ENCODE measurements at places on chromosomes 2 and 18. TPM values are rescaled to one million over a fixed set of nuclear protein-coding genes. Genes with fewer than 3 reads are reported as not detected.

The AGXT gene
- not detected for total RNA-seq

The POLR1B gene
- 33.2 TPM for total RNA-seq

The UGT1A5 gene
- total RNA-seq: not detected

The DSG3 gene
- total RNA-seq: under 0.01 TPM

The IL1R2 gene
- 0.39 TPM for total RNA-seq

The CD8B2 gene
- total RNA-seq: not detected

The SCN7A gene
- total RNA-seq: not detected

The PPP3R1 gene
- 18.4 TPM for total RNA-seq

The ERLEC1 gene
- 50.7 TPM for total RNA-seq

The EVX2 gene
- not detected for total RNA-seq

The GKN2 gene
- not detected for total RNA-seq

The UPP2 gene
- not detected for total RNA-seq

The CHPF gene
- total RNA-seq: 60.4 TPM

The LINC00305 gene
- total RNA-seq: not detected

The CENPA gene
- 16.0 TPM for total RNA-seq

The ALPG gene
- not detected for total RNA-seq

The RAMP1 gene
- not detected for total RNA-seq

The DTNA gene
- total RNA-seq: 31.6 TPM

The SGPP2 gene
- not detected for total RNA-seq

The COL5A2 gene
- 186 TPM for total RNA-seq

The CPSF3 gene
- 52.2 TPM for total RNA-seq

The C2orf42 gene
- total RNA-seq: 15.1 TPM

The DSG1 gene
- not detected for total RNA-seq

The AFF3 gene
- not detected for total RNA-seq

The INHBB gene
- 0.20 TPM for total RNA-seq

The CNGA3 gene
- total RNA-seq: under 0.01 TPM

The GKN1 gene
- total RNA-seq: not detected

The THOC1 gene
- 52.4 TPM for total RNA-seq

The ALPP gene
- total RNA-seq: not detected

The PPP4R1 gene
- total RNA-seq: 99.5 TPM

The CD207 gene
- total RNA-seq: not detected

The MATN3 gene
- 0.73 TPM for total RNA-seq

The RGPD4 gene
- not detected for total RNA-seq

The AKAIN1 gene
- not detected for total RNA-seq

The MYO5B gene
- total RNA-seq: under 0.01 TPM

The LTBP1 gene
- total RNA-seq: 340 TPM

The NAT8 gene
- total RNA-seq: not detected

The CHRND gene
- total RNA-seq: not detected
